ENCODE measurements at places on chromosomes 1 and 21.

DNA sequence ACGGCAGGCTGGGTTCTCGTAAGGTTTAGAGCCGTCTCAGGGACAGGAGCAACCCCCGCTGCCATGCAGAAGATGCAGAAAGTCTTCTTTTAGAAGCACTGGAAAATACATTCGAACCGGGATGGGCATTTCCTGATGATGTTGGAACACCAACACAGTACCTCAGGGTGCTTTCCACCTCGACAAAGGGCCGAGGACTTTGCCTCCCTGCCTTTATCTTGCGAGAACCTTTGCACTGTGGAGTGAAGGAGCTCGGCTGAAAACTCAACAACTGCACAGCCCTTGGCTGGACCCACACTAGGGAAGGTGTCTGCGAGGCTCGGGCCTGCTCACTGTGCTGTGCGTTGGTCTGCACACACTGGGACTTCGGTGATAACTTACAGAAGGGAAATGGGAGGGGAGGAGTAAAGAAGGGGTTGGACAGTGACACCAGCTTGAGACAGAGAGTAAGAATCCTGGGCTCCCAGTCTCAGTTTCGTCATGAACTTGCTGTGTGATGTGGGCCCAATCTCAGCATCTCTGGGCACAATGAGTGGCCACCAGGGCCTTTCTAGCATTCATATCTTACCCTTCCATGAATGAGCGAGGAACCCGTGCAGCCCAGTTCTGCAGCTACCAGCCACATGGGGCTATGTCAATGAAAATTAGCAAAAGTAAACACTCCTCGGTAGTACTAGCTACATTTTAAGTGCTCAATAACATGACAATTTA lies 18.2 kb downstream of the RCAN1 start:
- DNase-seq = no peak

DNA sequence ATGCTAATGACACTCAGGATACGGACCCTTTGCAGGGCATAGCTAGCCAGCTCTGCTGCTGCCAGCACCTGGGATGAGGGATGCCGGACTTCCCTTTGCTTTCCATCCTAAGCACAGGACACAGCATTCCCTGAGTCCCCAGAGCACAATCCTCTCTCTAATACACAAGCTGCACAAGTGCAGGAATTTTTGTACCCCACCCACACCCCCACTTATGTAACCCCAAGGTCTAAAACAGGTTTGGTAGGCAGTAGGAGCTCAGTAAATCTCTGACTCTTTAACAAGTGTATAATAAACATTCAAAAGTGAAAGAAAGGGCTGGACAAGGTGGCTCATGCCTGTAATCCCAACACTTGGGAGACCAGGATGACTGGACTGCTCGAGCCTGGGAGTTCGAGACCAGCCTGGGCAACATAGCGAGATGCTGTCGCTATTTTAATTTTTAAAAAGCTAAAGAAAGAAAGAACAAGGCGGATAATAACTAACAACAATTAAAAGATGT lies 42.2 kb upstream of the IGSF3 start:
- DNase-seq = no peak

- peak; percentile 93 for DNase-seq
Measured at GRCh38 chr21:31659536-31660258, at the start of gene SOD1. Gene SOD1, plus strand, starts transcription at chr21:31659693. Its CDS starts 77 bp downstream, at chr21:31659770.

DNA sequence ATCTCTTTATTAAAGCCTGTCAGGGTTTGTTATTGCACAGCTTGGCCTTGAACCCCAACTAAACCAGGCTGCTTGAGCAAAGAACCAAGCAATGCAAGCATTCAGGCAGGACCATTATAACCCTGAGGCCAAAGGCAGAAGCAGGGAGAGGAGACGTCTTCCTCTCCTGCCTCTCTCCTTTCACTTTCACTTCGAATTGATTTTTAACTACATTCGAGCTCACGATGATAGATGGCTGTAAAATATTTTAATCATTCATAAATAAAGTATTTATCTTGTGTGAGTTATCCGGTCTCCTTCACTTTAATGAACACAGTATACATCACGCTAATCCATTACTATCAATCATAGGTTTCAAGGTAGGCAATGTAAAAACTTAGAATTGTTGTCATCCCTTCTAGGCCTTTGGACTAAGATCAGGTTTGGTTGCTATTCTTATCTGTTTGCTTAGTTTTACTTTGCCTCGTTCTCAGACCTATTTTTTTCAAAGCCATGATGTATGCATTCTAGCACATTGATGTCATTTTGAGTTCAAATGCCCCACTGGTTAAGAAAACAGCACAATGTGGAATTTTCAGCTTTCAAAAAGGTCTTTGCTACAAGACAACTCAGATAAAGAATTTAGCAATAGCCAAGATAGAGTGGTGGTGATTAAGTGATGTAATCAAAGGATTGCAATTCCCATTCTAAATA lies 480.2 kb upstream of the RUNX1 start:
- DNase-seq = no peak

- DNase-seq = no peak
Measured at GRCh38 chr1:75785320-75785982, 605 bp upstream of the RABGGTB start.

GRCh38 chr1:210222340-210223006 lies 10.1 kb upstream of the SERTAD4 start:
- DNase-seq = no peak

DNA sequence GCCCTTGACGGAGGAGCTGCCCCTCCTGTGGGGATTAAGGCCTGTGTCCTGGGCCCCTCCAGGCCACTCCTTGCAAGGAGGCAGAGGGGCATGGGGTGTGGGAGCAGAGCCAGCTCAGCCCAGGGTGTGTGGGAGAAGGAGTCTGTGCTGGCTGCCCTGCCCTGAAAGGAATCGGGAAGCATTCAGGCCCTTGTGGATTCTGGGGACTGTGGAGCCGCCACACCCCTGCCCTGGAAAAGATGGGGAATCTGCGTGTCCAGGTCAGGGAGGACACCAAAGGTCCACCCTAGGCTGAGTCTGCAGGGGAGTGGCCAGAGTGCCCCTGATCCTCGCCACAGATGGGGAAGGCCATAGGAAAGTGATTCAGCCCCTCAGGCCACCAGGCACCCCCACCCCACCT lies 16.5 kb upstream of the PRDM16 start:
- no peak for DNase-seq

GRCh38 chr21:29245104-29245643 lies 53.5 kb upstream of the BACH1 start:
- no peak for DNase-seq

GRCh38 chr1:222454782-222455181 lies 93.1 kb downstream of the HHIPL2 start:
- DNase-seq = no peak

- DNase-seq = no peak
Measured at GRCh38 chr1:80987106-80987505, 813.6 kb upstream of the ADGRL2 start.

GRCh38 chr1:6419397-6419803 lies 319 bp downstream of the HES2 start:
- no peak for DNase-seq

DNA sequence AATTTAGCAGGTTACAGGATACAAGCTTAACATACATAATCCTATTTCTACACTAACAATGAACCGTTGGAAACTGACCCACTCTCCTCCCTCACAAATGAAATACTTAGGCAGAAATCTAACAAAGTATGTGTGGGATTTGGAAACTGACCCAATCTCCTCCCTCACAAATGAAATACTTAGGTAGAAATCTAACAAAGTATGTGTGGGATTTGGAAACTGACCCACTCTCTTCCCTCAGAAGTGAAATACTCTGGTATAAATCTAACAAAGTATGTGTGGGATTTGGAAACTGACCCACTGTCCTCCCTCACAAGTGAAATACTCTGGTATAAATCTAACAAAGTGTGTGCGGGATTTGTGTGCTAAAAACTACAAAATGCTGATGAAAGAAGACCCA lies 60.3 kb downstream of the TRAF5 start:
- no peak for DNase-seq

- DNase-seq = peak; percentile 61
Measured at GRCh38 chr1:175394739-175395138, 202.2 kb upstream of the KIAA0040 start.

GRCh38 chr1:193850745-193851144 lies 664.3 kb upstream of the B3GALT2 start:
- no peak for DNase-seq

- DNase-seq = no peak
Measured at GRCh38 chr1:59332983-59333382, 36.1 kb downstream of the FGGY start.

DNA sequence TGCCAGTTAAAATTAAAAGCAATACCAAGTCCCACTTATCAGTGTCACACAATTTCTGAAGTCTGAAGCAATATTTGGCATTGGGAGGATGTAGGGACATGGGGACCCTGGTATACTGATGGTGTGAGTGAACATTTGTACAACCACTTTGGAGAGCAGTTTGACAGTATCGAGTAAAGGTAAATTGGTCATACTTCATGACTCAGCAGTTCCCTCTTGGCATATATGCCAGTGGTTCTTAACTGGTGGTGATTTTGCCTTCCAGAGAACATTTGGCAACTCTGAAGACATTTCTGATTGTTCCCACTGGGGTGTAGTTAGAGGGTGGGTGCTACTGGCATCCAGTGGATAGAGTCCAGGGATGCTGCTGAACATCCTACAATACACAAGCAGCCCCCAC lies 19.7 kb downstream of the FMOD start:
- DNase-seq = no peak

DNA sequence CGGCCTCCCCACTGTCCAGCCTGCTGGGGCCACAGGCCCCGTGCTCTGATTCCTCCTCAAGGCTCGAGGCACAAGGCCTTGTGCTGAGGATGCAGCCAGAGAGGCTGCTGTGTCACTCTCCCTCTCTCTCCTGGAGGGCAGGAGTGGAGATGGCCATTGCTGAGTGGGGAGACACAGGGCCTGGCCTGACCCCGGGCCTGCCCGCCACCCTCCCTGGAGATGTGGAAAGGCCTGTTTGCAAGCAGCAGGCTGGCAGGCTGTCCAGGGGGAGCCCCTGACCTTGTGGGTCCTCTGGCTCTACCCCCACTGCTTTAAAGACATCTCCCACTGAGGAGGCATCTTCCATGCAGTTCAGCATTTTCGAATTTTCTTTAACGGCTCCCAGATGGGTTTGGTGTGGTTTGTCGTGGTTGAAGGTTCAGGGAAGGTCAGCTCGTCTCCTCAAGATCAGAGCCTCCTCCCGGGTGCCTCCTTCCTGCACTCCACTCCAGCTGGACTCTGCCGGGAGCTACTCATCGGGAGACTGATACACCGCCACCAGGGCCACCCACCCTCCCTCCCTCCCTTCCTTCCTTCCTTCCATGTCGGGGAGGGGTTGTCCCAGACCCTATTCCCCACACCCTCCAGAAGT lies 69.1 kb downstream of the SPSB1 start:
- no peak for DNase-seq

DNA sequence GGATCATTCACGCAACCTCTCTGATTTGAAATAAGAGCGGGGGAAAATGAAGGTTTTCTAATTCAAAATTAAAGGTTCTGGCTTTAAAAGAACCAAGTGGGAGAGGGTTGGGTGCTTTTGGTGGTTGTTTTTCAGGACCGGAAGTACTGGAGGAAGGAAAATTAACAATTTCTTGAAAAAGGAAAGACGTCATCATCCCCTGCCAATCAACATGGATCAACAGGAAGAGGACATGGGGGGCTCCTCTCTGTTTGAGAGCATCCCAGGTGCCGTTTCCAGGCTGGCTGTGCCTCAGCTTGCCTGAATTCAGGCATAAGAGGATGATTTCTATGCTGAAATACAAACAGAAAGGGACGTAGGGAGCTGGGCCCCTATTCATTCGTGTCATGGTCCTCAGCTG lies 21.6 kb upstream of the NID1 start:
- no peak for DNase-seq

GRCh38 chr1:70864302-70864701 lies 183.3 kb downstream of the PTGER3 start:
- DNase-seq = no peak

DNA sequence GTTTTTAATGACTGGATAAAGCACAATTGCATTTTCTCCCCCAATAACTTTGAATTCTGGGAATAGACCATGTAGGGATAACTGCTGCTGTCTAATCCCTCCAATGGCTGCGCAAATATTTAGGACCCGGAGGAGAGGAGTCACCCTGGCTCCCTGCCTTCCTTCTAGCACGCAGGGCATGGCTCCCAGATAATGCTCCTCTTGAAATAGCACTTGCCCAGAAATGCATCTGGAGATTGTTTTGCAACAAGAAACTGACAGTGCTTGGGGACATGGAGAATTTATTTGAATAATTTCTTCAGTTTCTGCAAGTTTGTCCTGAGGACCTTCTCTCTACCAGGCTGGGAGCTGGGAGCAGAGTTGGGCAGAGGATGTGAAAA lies 83.5 kb downstream of the MAN1C1 start:
- DNase-seq = no peak

Data from NCI-H1694 treated with DMSO at 0.1 percent for 48 hours (cell line).